ENCODE measurements at places on chromosomes 3 and 15.

DNA sequence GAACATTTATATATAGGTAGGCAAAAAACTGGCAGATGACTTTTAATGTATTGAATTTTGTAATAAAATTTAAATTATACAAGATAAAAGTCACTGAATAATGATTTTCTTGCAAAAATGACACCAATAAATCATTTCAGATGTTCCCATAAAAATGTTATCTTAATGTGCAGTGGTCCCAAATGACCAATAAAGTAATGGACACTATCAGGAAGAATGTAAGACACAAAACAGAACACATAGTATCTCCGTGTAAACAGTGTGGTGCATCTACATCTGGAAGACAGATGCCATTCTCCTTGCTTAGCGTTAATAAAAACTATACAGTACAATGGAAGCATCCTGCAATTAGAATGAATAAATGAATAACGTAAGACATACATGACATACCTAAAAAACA is 41.5 kb downstream of the FGF7 start:
- DNase-seq: no peak

DNA sequence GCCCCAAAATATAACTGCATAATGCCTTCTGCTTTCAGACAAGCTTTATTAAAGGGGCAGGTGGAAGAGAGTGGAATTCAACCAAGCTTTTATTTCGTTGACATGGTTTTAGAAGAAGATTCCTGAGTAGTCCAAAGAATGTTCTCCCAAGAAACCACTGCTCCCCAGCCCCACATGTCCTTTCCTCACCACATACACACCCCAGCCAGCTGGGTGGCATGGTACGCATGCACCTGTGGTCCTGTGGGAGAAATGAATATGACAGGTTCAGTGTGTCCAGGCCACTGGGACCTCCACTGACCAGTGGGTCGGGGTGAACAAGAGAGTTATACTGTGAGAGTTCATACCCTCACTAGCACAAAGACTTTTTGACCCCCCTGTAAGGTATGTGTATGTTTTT is 30.2 kb downstream of the ARID3B start:
- no peak for DNase-seq

DNA sequence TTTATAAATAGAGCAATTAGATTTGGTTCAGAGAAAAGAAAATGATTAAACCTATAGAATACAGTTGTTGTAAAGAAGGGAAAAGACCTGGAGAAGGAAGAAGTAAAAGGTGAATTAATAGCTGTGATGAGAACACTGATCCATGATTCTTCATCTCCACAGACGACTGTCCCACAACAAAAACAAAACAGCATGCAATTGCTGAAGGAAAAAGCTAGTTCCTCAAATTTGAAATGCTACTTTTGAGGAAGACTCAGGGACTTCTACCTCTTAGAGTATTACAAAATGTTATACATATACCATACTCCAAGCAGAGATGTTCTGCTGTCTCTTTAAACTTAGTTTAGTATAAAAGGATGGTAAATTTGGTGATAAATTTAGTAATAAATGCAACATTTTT is 21.5 kb downstream of the ALCAM start:
- DNase-seq: no peak

DNA sequence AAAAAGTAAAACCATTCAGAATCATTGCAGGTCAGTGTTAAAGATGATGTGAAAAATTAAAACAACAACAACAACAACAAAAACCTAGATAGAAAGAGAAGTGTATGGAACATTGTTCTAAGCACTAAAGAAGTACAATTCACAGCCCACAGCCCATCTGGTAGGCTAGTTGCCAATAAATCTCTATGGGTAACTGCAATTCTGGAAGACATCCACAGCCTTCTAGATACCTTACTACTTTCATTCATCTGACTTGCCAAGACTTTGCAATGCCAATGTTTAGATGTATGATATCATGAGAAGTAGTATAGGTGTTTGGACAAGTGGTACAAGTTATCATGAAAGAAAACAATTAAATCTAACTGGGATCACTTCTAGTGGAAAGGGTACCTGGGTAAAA is 198.6 kb downstream of the VGLL3 start:
- DNase-seq: no peak

- DNase-seq: no peak
Observed at GRCh38 chr15:83066034-83066733, 868 bp downstream of the BTBD1 start.

DNA sequence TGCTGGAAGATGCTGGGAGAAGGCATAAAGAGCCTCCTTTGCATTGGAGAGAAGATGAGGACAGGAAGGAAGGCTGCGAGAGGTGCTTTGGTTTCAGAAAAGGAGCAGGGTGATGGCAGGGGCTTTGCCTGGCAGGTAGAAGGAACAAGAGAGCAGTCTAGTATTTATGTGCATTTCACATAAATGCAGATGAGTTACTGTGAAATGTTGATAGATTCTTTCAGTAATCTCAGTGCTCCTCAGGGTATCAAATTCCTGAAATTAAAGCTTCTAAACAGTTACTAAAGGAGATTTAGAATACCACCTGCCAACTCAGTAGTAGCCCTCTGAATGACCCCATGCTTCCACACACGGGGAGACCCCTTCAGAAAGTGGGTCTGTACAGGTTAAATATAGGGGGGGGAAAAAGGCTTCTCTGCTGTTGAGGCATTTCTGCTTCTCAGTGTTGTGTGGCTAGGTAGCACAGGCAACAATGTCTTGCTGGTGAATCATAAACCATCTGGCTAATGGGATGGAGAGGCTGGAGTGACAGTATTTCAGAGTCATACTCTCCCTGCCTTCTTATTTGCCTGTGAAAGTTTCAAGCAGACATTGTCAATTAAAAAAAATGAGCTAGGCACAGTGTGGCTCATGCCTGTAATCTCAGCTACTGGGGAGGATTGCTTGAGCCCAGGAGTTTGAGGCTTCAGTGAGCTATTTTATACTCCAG is 14.3 kb upstream of the FBXL22 start:
- DNase-seq: peak; percentile 73

All from epithelial cell of proximal tubule (primary cell).